CD4-positive, alpha-beta T cell treated with Interleukin-6 at 100 ng/mL for 8 hours (primary cell): ENCODE measurements at places on chromosomes 2 and 18.

DNA sequence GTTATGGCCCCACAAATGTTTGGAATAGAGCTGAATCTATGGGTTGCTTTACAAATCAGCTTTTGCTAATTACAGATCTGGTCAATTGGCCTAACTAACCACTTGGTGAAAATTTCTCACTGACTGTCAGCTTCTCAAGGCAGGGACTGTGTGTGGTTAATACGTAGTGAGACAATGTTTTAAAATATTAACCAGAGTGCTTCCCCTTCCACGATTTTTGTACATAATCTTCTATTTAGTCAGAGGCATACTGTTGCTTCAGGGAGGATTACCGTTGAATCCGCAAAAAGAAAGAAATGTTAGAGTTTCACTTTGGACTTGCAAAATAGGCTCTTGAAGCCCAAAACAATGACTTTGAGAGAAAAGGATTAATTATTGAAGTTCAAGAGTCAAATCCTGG, 14.9 kb upstream of the KCNS3 start:
- DNase-seq, result no peak

DNA sequence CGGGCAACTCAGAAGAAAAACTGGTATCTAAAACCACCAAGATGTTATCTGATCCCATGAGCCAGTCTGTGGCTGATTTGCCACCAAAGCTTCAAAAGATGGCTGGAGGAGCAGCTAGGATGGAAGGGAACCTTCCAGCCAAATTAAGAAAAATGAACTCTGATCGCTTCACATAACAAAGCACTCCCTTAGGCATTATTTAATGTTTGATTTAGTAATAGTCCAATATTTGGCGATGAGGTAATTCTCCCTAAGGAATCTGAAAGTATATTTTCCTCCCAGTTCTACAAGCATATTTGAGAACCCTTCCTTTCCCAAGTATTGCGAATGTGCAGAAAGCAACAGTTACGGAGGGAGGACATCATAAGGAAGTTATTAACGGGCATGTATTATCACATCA, 156.6 kb downstream of the KCNJ3 start:
- no peak for DNase-seq

DNA sequence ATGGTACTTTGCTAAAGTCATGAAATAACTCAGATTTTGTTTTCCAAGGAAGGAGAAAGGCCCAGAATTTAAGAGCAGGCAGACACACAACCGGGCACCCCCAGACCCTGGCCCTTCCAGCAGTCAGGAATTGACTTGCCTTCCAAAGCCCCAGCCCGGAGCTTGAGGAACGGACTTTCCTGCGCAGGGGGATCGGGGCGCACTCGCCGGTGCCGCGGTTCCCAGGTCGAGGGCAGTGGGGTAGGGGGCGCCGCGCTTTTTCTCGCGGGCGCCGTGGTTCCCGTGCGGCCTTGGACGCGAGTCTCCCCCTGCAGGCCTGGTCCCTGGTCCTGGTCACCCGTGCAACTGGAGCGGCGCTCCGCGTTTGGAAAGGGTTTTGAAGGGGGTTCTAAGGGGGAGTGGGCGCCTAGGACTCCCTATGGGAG, 1.2 kb downstream of the ZNF236 start:
- no peak for DNase-seq

- DNase-seq, result no peak
Observed at GRCh38 chr18:41075212-41075611, 879.8 kb upstream of the PIK3C3 start.
